ENCODE measurements at places on chromosomes 13 and 19.

DNA sequence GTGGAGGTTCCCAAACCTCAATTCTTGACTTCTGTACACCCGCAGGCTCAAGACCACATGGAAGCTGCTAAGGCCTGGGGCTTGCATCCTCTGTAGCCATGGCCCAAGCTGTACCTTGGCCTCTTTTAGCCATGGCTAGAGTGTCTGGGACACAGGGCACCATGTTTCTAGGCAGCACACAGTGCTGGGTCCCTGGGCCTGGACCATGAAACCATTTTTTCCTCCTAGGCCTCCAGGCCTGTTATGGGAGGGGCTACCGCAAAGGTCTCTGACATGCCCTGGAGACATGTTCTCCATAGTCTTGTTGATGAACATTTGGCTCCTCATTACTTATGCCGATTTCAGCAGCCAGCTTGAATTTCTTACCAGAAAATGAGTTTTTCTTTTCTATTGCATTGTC is 701.4 kb downstream of the FGF9 start:
- peak; percentile 4 for DNase-seq

- DNase-seq, result no peak
Measured at GRCh38 chr13:35603593-35604285, 127.2 kb upstream of the MAB21L1 start.

GRCh38 chr13:89925107-89925506 is 1422.4 kb upstream of the MIR17HG start:
- peak; percentile 28 for DNase-seq

- peak; percentile 20 for DNase-seq
Measured at GRCh38 chr13:22447132-22447886, 733.5 kb upstream of the SGCG start.

- no peak for DNase-seq
Measured at GRCh38 chr19:8342316-8342683, 762 bp downstream of the KANK3 start.

- DNase-seq, result no peak
Measured at GRCh38 chr19:17831419-17831888, 10.1 kb upstream of the INSL3 start.

DNA sequence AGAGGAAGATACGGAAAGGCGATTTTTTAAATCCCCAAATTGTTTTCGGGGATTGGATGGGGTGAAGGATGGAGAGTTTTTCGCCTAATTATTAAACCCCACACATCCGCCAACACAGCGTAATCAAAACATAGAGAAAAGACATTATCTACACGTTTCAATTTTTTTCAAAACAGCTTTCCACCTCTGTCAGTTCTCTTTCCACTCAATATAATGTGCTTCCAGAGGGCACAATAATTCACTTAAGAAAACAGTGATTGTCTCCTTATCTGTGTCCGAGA is 435 bp upstream of the OBI1 start:
- DNase-seq, result no peak

DNA sequence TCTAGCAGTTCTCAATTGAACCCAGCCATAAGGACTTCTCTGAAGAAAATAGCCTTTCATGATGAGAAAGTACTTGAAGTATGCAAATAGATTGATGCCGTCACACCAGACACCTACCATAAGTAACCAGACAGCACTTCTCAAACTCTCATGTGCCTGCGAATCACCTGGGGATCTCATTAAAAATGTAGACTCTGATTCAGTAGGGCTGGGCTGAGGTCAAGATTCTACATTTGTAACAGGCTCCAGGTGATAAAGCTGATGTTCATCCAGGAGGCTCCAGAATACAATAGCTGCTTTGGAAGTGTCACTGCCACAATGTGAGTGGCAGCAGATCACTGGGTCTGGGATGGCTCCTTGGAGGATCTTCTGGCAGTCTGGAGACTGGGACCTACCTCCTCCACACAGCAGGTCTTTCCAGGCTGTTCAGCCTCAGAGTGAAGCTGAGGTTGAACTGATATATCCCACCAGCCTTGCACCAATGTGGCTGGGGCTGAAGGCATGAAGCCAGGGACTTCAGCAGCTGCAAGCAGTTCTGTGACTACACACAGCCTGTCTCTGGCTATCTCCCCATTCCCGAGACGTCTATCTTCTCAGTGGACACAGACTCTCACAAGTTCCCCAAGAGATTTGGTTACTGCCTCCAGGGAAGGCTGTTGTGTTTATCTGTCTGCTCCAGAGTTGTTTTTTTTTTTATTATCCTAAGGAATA is 9.1 kb downstream of the MBNL2 start:
- no peak for DNase-seq

DNA sequence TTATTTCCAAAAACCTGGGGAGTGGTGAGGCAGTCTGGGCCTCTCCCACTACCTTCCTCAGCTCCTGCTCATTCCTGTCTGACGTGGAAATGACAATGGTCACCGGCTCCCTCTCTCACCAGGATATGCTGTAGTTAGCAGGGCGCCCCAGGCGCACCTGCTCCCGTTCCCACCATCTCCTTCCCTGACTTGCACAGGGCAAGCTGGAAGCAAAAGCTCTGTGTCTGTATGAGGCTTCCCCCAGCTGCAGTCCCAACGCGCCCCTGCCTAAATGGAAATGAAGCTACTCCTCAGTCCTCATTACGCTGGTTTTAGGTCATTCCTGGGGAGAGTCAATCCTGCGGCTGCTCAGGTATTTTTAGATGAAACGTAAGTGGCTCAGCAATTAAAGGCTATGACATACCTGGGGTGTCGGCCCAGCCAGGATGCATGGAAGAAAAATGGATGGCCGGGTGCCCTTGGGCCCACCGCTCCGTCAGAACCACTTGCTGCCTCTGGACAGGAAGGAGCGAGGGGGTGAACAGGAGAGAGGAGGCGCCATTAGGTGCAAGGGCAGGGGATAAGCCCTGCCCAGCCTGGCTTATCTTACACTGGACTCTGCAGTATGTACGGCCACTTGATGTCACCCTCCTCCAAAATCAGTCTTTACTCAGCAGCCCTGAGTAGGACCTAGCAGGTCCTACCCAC is 32.4 kb downstream of the DHRS12 start:
- no peak for DNase-seq

DNA sequence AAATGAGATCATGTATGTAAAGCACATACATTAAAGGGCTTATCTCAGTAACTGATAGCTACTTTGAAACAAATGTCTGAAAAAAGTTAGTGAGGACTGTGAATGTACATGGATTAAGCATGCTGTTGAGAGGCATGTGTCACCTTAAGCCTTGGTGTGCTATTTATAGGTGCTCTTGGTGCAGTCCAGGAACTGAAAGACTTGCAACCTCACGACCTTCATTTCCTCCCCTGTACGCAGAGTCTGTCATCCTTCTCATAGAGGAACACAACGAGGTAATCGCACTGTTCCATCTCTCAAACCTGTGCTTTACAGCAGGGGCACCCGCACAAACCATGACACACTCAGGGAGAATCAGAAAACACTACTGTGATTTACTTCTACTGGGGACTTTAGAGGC is 65.6 kb downstream of the UFM1 start:
- no peak for DNase-seq

DNA sequence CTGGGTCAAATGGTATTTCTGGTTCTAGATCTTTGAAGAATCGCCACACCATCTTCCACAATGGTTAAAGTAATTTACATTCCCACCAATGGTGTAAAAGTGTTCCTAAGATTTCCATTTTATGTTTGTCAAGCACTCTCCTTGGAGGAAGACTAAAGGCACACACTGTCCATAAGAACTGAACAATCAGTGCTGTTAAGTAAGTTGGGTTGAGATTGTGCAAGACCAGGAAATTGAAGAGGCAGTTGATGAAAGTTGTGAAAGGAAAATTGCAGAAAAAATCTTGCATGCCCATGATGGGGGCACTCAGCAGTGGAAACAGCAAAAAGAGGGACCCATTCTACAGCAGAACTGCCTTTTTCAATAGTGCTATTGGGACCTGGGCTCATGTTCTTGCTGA is 323.6 kb downstream of the DLEU7 start:
- DNase-seq, result no peak

GRCh38 chr13:93218583-93218982 is 8.0 kb upstream of the GPC6 start:
- DNase-seq, result no peak

- DNase-seq, result peak; percentile 97
Measured at GRCh38 chr19:45404557-45405434, at the start of gene PPP1R13L. Gene PPP1R13L, minus strand, starts transcription at chr19:45405069. Its CDS starts 6,751 bp downstream, at chr19:45398318.

- no peak for DNase-seq
Measured at GRCh38 chr13:64457976-64458375, 2772.2 kb downstream of the PCDH9 start.

GRCh38 chr13:113671066-113672001 is 4.3 kb downstream of the GRK1 start:
- DNase-seq, result no peak

GRCh38 chr13:113064000-113064533 is 41.5 kb upstream of the F7 start:
- no peak for DNase-seq

DNA sequence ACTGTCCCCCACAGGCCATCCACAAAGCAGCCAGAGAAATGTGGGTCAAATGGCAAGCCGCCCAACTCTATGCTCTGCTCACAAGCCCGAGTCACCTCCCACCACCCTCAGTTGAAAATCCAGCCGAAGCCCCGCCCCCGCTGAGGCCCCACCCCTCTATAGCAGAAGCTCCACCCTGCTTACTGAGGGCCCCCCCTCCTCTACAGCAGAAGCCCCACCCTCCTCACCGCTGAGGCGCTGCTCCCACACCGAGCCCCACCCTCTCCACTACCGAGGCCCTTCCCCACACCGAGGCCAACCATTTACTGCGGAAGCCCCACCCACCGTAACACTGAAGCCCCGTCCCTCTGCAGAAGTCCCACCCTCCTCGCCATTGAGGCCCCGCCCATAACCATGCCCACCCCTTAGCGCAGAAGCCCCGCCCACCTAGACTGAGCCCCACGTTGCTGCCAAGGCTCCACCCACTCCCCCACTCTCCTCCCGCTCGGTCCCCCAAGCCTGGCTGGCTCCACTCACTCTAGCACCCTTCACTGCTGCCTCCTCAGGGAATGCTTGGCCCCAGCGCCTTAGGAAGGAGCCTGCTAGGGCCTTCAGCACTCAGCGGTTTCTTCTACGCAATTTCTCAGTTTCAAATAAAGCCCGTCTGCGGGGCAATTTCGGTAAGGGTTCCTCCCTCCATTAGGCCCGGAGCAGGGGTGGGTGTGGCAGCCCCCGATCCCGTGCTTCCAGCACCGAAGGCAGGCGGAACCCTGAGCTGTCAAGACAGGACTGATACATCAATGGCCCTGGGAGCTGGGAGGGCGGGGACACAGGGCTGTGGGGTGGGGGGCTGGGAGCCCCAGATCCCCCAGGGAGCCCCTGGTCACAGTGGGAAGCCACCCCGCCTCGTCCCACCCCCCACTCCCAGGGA is 9.0 kb upstream of the MYDGF start:
- DNase-seq, result peak; percentile 94

DNA sequence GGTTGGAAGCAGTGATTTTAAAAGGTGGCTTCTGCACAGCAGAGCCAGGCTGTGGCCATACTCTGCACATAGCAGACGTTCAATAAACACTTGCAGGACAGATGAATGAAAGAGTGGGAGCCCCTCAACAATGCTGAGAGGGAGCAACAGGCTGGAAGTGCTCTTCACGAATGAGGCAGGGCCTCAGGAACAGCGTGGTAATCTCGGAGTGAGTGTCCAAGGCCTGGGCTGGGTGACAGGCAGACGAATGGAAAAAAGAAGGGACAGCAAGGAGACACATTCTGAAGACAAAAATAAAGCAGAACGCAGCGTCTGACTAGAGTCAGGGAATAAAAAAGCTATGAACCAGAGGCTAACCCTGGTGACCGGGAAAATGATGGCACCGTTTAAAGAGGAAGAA is 11.1 kb downstream of the GJA3 start:
- no peak for DNase-seq

- DNase-seq, result no peak
Measured at GRCh38 chr13:88919970-88920628, 1248.9 kb downstream of the SLITRK5 start.

GRCh38 chr13:48353590-48353989 is 50.0 kb downstream of the RB1 start:
- no peak for DNase-seq

GRCh38 chr13:50119591-50119990 is 104.3 kb downstream of the KCNRG start:
- no peak for DNase-seq

DNA sequence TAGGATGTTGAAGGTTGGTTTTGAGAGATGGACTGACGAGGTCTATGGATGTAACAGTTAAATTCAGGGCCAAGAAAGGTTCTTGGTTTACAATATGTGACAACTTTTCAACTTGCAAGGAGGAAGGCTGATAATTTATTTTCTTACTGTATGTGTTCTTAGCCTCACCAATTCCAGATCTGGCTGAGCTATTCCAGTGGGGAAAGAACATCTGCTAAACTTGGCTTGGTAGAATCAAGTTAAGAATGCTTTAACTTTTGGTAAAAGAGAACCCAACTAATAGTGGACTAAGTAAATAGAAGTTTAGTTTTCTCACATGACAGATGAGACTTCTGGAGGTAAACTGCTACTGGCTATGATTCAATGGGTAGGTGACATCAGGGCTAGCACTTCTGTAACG is 222.9 kb downstream of the KLF5 start:
- DNase-seq, result no peak

DNA sequence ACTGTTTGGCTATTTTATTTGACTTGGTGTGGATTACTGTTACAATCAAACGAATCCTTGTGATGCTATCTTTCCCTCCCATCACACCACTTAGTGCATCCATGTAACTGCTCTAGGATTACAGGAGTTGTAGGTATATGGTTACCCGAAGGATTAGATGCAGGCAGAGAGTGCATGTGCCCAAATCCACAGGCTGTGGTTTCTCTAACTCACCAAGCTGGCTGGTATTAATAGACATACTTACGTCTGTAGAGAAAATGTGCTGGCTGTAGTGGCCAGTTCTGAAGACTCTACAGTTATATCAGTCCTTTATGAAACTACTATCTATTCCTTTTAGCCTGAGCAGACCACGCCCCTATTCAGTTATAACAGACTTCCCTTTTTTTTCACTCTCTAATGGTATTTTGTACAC is 1.1 kb upstream of the HMGB1 start:
- no peak for DNase-seq

DNA sequence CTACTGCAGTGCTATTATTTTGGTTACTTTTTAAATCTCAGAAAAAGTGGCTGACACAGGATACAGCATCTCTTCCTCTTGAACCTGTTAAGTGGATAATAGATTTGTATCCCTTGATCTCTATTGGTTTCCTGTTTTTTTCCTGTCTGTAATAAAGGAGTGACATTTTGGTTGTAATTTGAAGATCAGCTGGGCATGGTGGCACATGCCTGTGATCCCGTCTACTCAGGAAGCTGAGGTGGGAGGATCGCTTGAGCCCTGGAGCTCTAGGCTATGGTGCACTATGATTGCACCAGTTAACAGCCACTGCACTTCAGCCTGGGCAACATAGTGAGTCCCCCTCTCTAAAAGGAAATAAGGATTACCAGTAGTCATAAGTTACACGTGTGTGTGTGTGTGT is 46.8 kb downstream of the METTL21C start:
- no peak for DNase-seq
